Adrenal gland (tissue), 19 donors: ENCODE measurements at places on chromosomes 13 and 19. TPM values are rescaled to one million over a fixed set of nuclear protein-coding genes. Genes with fewer than 3 reads are reported as not detected.

Gene ANKLE1
- 0.57 TPM for total RNA-seq

Gene CEBPA
- 8.1 TPM for total RNA-seq

Gene ZSWIM9
- total RNA-seq = 0.89 TPM

Gene DCLK1
- 2.0 TPM for total RNA-seq

Gene SLC25A15
- 27.9 TPM for total RNA-seq

Gene STXBP2
- 32.2 TPM for total RNA-seq

Gene RASGRP4
- 4.2 TPM for total RNA-seq

Gene HTR2A
- total RNA-seq = not detected

Gene STOML3
- not detected for total RNA-seq

Gene DNAAF3
- total RNA-seq = 5.8 TPM

Gene OR7A5
- total RNA-seq = not detected

Gene CACNA1A
- 9.7 TPM for total RNA-seq

Gene YJU2
- 34.4 TPM for total RNA-seq

Gene AXL
- total RNA-seq = 34.3 TPM

Gene HCST
- total RNA-seq = 3.1 TPM

Gene FGF22
- not detected for total RNA-seq

Gene VPS36
- 26.1 TPM for total RNA-seq

Gene BRSK1
- 13.1 TPM for total RNA-seq

Gene CLIP3
- total RNA-seq = 12.5 TPM

Gene ZNF628
- total RNA-seq = 12.9 TPM

Gene ICAM5
- total RNA-seq = 0.14 TPM

Gene SULT2B1
- total RNA-seq = 0.45 TPM

Gene NUFIP1
- total RNA-seq = 3.8 TPM

Gene ZNF85
- total RNA-seq = 7.0 TPM

Gene CCDC169
- 2.2 TPM for total RNA-seq

Gene FCER2
- not detected for total RNA-seq

Gene IZUMO4
- total RNA-seq = 1.8 TPM

Gene KLK14
- not detected for total RNA-seq

Gene ZNF555
- total RNA-seq = 6.1 TPM

Gene BRME1
- total RNA-seq = 0.21 TPM

Gene NOVA2
- 0.72 TPM for total RNA-seq

Gene STAP2
- total RNA-seq = 44.7 TPM

Gene OSCAR
- total RNA-seq = 0.11 TPM

Gene C13orf42
- total RNA-seq = not detected

Gene ZNF709
- 2.5 TPM for total RNA-seq

Gene CHMP2A
- total RNA-seq = 184 TPM

Gene FAM124A
- 1.9 TPM for total RNA-seq

Gene AMH
- not detected for total RNA-seq

Gene S1PR5
- total RNA-seq = not detected

Gene SULT2A1
- total RNA-seq = 408 TPM

Gene AMER2
- total RNA-seq = 0.61 TPM

Gene SLC39A3
- 36.1 TPM for total RNA-seq

Gene MPHOSPH8
- 33.1 TPM for total RNA-seq

Gene CCL25
- total RNA-seq = not detected

Gene ELSPBP1
- total RNA-seq = 4.3 TPM

Gene KCNRG
- 0.14 TPM for total RNA-seq

Gene SLC10A2
- total RNA-seq = not detected
